ENCODE measurements at places on chromosomes 16 and 17. TPM values are rescaled to one million over a fixed set of nuclear protein-coding genes. Genes with fewer than 3 reads are reported as not detected.

The GTF3C1 gene
- total RNA-seq, result 77.7 TPM

The CHST6 gene
- total RNA-seq, result 0.08 TPM

GRCh38 chr17:39939588-39940419, 12.3 kb downstream of the LRRC3C start:
- peak; percentile 92 for DNase-seq

DNA sequence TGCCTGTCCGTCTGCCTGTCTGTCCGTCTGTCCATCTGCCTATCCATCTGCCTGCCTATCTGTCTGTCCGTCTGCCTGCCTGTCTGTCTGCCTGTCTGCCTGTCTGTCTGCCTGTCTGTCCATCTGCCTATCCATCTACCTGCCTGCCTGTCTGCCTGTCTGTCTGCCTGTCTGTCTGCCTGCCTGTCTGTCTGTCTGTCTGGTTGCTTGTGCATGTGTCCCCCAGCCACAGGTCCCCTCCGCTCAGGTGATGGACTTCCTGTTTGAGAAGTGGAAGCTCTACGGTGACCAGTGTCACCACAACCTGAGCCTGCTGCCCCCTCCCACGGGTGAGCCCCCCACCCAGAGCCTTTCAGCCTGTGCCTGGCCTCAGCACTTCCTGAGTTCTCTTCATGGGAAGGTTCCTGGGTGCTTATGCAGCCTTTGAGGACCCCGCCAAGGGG, 5.6 kb downstream of the GCGR start:
- DNase-seq, result no peak

The TMEM238L gene
- total RNA-seq, result not detected

- DNase-seq, result no peak
Measured at GRCh38 chr16:84369938-84370627, 1.7 kb downstream of the ATP2C2 start.

- no peak for DNase-seq
Measured at GRCh38 chr16:24125214-24125613, 130.9 kb upstream of the CACNG3 start.

- DNase-seq, result no peak
Measured at GRCh38 chr17:40533896-40534295, 31.4 kb downstream of the CCR7 start.
